H4 (cell line): ENCODE measurements at places on chromosomes 5 and 9.

GRCh38 chr5:140794595-140795258, at the start of gene PCDHA2:
Gene PCDHA2, plus strand, starts transcription at chr5:140794852.
- peak; percentile 48 for DNase-seq

DNA sequence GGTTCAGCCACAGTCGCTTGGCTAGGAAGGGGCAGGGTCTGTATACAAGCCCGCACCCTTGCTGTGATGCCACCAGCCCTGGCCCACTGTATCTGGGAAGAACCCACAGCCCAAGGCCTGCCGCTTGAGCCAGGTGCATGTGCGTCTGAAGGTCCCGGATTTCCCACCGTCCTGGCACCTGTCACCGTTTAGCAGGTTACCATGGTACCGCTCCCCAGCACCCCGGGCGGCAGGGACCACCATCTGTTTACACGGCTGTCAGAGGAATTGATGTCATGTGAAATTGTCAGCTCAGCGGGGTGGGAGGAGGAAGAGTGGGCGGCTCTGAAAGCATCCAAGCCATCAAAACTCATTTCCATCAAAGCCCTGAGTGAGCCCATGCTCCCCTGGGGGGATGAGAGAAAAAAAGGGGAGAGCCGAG, 92.7 kb downstream of the HRH2 start:
- DNase-seq = no peak

DNA sequence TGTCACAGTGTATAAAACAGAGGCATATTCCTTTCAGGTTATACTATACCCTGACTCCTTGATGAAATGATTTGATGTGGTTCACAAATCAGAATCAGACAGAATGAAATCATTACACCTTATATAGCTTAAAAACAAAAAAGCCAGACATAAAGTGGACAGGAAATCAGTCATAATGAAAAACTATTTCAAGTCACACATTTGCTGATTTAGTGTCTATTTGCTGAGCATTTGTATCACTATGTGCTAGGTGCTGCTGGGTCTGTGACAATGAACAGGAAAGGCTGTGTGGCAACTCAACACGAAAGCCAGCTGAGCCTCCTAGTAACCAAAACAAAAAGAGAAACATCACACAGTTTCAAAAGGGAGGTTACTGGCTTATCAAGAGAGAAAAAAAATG, 194.0 kb downstream of the EFNA5 start:
- no peak for DNase-seq

DNA sequence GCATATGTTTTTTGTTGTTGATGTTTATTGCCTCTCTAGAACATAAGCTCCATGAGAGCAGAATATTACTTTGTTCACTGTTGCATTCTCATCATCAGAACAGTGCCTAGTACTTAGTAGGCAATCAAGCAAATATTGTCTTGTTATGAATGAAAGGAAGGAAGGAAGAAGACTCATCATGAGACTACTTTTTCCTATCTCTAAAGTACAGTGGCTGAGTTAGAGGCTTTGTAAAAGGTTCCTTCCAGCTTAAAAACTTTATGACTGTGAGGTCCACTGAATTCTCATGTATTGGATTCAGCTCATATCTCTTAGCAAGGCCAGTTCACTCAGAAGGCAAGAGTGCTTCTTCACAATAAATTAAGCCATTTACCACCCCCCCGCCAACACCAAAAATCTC, 171.8 kb upstream of the NR3C1 start:
- no peak for DNase-seq

- peak; percentile 21 for DNase-seq
Observed at GRCh38 chr5:159456722-159457465, 126.6 kb upstream of the IL12B start.

- no peak for DNase-seq
Observed at GRCh38 chr9:108254236-108254635, 601.5 kb downstream of the ACTL7B start.

- DNase-seq = no peak
Observed at GRCh38 chr9:106333481-106333880, 529.5 kb upstream of the ZNF462 start.

- no peak for DNase-seq
Observed at GRCh38 chr9:37438359-37438758, 15.9 kb downstream of the GRHPR start.

DNA sequence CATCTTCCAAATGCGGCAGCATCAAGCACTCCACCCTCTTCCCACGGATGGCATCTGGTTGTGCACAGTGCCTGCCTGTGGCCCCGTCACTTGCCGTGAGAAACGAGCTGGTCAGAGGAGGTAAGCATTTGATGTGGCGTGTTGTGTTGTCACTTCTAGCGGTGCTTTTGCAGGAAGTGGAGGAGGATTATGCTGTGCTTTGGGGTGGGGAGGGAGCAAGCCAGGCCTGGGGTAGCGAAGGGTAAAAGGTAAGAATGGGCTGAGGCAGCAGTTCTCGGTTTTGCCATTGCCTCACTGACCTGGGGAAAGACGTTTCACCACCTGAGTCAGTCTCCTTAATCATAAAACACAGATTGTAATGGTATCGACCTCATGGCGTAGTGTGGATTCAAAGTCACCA, 2.3 kb upstream of the POMT1 start:
- DNase-seq = no peak

DNA sequence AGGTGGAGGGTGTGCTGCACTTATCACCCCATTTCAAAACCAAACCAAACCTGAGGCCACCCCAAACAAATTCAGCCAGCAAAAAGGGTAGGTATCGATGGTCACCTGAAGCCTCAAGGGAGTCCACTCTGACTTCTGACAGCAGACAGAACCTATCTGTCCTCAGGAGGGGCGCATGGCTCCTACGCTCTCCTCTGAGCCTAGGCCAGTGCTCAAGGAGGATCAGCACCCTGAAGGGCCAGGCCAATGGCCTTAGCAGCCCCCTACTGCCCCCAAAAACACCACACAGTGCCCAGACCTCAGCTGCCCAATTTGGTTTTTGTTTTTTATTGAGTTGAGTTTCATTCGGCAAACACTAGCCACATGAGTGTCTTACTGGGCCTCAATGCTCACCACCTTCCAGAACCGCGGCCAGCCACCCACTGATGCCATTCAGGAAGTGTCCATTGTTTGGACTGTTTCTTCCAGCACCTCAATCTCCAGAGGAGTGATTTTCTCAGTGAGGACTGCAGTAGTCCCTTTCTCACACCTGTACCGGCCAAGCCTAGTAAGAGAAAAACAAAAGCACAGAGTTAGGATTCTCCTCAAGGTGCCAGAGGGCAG, 62.0 kb downstream of the PSMB7 start:
- DNase-seq = no peak

- DNase-seq = no peak
Observed at GRCh38 chr9:34658461-34658860, 4.0 kb downstream of the CCL27 start.

DNA sequence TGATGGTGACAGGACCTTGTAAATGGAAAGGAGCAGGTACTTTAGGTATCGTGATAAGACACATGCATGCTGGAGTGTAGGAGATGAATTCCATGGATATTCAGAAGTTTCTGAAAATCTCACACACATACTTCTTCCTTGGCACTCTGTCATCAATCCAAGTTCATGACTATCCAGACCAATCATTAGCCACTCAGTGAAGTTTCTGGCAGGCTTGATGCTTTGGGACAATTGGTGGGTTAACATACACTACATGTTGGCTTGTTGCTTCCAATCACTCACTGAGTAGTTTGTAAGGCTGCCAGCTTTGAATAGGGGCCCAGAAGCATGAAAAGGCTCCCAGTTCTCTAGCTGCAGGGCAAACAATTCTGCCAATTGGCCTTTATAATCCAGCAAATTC, 147.6 kb downstream of the CEMIP2 start:
- DNase-seq = no peak

DNA sequence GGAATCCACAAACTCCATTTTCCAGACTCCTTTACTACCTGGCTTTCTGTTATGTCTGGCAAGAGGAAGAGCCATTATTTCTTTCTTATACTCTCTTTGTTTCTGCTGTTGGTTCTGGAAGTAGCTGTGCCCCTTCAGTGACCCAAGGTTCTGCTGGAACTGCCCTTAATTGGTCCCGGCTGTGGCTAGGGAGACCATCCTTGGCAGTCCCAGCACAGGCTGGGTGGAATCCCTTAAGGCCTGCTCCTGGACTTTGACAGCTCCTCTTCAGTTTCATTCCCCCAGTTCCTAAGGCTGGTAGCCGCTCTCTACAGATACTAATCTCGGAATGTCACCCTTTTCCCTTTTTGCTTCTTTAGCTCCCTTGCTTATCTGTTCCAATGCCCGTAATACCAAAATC, 81.9 kb upstream of the GLIS3 start:
- DNase-seq = no peak

GRCh38 chr5:180041301-180042274, 30.0 kb downstream of the RNF130 start:
- DNase-seq = no peak

DNA sequence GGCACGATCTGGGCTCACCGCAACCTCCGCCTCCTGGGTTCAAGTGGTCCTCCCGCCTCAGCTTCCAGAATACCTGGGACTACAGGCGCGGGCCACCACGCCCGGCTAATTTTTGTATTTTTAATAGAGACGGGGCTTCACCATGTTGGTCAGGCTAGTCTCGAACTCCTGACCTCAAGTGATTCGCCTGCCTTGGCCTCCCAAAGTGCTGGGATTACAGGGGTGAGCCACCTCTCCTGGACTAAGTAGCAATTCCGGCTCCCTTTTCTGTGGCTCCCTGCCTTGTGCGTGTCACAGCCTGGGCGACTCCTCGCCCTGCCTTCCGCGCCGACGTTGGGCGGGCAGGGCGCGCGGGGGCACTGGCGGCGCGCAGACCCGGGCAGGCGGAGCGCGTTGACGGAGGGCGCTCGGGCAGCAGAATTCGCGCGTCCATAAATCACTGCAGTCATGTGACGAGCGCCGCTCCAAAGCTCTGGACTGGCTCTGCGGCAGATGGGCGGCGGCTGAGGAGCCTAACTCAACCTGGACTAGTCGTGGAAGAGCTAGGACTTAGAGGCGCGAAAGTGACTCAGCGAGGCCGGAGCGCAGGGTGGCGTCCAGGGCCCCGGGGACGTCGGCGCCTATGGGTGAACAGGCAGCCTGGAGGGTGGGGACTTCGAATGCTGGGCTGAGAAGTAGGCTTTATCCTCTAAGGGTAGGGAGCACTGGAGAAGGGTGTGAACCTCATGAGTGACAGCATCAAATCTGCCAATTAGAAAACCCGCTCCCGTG, 1.4 kb upstream of the CIZ1 start:
- no peak for DNase-seq

DNA sequence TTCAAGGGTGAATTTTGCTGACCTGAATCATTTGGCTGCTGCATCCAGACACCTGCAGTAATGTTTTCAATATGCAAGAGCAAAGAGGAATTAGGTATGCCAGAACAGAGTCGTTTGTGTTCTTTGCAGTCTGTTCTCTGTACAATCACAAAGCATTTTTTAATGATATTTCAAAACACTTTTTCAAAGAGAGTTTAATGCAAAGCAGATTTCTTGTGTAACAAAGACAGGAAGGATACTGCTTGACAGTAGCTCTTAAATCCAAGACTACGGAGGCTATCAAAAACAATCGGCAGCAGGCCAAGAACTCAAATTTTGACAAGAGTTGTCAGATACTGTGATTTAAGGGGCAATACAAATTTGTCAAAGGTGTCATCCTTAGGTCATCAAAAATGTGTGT, 341.9 kb downstream of the GADD45G start:
- DNase-seq = no peak

DNA sequence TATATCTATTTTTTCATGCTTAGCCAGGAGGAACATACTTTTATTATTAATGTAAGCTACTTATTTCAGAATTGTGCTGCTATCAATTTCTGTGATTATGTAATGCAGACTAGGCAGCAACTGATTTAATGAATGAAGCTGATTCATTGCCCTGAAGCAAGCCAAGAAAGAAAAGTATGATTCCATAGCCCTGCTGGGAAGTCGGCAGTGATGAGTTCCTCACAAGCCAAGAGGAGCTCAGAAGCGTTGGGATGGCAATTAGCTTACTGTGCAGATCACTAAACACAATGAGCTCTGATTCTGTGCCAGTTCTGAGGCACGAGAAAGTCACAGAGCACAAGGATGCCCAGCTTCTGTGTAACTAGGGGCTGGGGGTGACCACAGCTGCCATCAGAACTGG, 254.3 kb upstream of the KLF9 start:
- DNase-seq = no peak

GRCh38 chr5:136200761-136201160, 7.8 kb upstream of the SMIM32 start:
- DNase-seq = no peak
